ENCODE measurements at places on chromosomes 12 and 14.
A peak's percentile ranks its signal among the peaks of the same experiment; 100 is the strongest.

DNA sequence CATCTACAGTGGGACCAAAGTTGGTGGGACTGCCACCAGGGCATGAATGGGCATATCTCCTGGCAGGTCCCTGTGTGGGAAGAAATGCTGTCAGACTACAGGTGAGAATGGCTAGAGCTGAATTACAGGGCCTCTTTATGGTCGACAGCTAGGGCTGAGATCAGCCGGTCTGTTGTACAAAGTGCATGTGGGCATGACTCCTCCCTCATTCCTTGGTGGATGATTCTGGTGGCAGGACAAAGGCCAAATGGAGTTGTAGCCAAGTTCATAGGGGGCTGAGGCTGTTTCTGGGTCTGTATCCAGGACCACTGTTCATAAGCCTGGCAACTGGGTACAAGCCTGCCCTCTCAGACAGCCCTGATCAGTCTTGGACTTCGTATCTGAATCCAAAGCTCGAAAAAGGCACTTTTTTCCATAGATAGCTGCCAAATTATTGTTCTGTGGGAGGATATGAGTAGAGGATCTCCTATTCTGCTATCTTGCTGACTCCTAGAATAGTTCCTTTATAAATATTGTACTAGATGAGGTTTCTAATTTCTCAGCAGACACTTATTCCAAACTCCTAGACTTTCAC, 460.8 kb downstream of the TMEM117 start:
- no peak for DNase-seq

DNA sequence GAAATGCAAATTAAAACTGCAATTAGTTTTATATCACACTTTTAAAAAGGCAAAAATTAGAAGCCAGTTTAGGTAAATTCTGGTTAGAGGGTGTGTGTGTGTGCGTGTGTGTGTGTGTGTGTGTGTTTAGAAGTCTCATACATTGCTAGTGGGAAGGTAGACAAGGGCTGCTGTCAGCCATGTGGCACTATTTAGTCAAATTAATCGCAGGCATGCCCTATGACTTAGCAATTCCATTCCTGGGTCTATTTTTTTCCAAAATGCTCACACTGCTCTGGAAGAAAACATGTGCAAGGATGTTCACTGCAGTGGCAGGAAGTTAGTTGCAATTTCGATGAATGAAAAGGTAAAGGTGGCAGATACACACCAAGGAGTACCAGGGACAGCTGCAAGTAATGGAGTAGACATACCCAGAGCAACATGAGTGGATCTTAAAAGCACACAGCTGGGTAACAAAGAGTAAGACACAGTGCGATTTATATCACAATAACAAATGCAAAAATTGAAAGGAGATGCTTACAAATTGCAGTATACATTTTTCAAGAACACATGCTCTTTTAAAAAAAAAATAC, 11.6 kb downstream of the CAPZA3 start:
- DNase-seq: no peak

- DNase-seq: no peak
Observed at GRCh38 chr12:10612984-10613348, 443 bp downstream of the MAGOHB start.

DNA sequence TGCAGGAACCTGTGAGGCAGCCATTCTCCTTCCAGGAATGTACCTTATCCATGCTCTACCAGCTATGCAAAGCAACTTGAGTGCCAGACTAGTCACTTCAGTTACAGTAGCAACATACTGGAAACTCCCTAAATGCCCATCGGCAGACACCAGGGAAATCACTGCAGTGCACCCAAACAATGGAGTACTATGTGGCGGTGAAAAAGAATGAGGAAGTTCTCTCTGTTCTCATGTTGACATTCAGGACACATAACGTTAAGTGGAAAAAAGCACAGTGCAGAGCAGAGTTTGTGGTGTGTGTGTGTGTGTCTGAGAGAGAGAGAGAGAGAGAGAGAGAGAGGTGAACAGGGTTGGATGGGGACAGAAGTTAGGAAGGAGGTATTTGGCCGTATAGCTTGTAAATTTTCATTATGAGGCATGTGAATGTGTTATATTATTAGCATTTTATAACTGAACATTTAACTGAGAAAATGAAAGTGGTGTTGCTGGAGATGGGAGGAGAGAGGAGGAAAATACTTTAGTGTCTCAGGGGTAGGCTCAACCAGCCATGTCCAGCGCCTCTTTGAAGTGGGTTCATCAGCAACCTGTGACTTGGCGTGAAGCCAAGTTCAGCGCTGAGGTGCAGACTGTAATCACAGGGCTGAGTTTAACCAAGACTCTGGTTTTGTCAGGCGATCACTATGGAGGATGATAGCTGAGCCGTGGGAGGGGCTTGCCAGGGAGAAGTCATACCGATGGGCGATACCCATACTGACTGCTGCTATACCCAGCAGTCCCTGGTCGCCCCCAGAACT, 17.3 kb downstream of the TNFAIP2 start:
- no peak for DNase-seq

- DNase-seq: no peak
Observed at GRCh38 chr12:58801986-58802385, 118.3 kb downstream of the LRIG3 start.

GRCh38 chr12:45669093-45669492, 60.4 kb upstream of the ARID2 start:
- no peak for DNase-seq

- peak; percentile 59 for DNase-seq
Observed at GRCh38 chr12:124730455-124730932, 133.2 kb downstream of the SCARB1 start.

GRCh38 chr12:123089140-123089539, 61.8 kb downstream of the PITPNM2 start:
- DNase-seq: no peak

GRCh38 chr14:62665286-62665685, 380.0 kb downstream of the KCNH5 start:
- DNase-seq: no peak

DNA sequence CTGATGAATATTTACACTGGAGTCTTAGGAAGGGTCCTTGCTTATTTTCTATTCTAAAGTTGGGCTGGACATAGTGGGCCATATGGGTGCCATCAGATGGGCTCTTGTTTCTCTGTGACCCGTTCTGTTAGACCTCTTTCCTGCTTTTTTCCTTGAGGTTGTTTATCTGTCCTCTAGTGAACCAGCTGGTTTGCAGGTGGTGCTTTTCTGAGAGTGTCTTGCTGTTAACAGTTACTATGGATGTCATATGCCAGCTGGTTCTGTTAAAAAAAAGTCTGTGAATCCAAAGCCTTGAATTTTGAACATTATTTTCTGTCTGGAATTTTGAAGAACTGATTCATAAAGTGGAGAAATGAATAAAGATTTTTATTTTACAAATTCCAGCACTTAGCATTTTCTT, 29.2 kb downstream of the ZC3H14 start:
- DNase-seq: no peak

DNA sequence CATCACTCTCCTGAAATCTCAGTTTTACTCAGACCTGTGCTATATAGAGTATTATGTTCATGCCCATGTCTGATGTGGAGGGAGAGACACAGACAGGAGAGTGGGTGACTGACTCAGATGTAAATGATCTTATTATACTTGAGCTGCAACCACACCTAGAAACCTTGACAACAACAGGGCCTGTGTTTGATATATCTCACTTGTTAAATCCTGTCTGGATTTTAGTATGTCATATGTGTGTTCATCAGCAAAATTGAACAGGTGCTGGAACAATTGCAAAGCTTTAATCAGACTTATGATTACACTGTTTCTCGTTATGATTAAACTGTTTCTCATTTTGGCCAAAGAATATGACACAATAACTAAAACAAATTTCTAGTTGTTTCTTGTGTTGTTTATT, 37.7 kb downstream of the DIP2B start:
- no peak for DNase-seq

- DNase-seq: peak; percentile 76
Observed at GRCh38 chr12:122399592-122400373, 22.7 kb downstream of the CLIP1 start.

- DNase-seq: no peak
Observed at GRCh38 chr14:106039400-106039799, 513.0 kb downstream of the TMEM121 start.

GRCh38 chr12:26736563-26737486, 96.2 kb downstream of the ITPR2 start:
- no peak for DNase-seq

DNA sequence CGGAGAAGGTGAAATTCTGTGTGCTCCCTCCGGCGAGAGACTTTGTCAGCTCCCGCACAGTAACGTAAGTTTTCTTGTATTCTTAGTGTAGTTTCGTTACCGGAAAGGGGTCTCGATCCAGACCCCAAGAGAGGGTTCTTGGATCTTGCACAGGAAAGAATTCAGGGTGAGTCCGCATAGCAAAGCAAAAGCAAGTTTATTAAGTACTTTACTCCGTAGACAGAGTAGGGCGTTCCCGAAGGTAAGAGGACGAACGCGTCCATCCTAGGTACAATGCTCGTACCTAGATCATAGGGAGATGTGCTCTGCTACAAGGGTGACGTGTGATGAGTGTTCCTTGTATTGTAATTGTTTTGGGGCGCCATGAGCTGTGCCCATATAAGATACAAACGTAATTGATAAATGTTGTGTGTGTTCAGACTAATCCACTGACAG, 293 bp downstream of the IFI27L1 start:
- DNase-seq: no peak

DNA sequence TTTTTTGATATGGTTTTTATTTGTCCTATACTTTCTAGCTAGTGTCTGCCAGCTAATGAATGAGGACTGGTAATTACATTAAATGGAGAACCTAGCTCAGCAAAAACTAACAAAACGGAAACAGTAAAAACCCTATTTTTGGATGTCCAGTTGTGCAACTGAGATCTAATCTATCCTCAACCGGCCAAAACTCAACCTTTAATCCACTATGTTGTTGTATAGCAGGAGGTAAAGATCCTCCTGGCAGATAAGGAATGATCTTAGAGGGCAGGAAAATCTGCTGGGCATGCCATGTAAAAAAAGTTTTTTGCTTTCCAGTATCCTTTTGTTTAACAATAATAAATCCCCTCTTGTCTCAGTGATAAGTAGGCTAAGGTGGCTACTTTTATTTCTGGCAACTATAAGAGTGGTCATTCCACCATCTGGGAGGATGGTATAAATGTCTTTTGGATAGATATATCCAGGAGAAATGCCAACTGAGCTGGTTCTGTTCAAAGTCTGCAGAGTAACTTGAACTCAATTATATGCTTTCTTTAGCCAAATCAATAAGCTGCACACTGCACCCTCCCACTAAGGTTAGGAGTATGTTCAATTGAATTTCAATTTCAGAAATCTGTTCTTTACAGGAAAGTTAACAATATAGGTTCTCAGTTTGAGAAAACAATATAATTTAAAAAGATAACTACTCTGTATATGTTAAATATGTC, 40.1 kb downstream of the WASHC3 start:
- DNase-seq: no peak

GRCh38 chr14:100403802-100404365, 80.7 kb downstream of the SLC25A47 start:
- DNase-seq: no peak

DNA sequence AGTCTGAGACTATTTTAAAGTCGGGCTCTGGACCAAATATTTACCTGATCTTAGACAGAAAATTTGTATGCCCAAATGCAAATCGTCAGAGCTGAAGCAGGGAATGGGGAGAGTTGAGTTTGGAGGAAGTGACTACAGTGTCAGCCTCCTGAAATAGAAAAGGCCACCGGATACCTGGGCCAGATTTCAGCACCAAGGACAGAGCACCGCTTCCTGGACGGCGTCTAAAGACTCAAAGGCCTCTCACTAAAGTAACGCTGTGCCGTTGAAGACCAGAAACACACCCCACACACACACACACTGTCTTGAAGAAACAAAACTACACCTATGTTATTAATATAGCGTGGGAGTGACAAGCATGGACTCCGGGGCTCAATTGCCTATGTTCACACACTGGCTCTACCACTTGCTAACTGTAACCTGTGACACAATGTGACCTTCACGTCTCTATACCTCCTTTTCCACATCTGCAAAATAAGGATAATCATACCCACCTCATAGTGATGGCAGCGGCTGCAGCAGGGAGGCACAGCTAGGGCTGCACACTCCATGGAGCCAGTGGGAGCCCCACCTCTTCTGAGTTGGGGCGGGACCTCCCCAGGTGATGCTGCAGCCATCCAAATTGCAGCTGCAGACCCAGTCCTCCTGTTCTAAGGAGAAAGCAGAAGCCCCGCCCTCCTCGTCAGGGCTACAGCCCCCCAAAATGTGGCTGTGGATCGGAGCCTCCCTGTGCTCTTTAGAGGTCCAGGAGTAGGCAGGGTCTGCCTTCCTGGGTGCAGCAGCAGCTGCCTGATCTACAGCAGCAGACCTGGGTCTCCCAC, 35.6 kb downstream of the KRT76 start:
- DNase-seq: peak; percentile 54

DNA sequence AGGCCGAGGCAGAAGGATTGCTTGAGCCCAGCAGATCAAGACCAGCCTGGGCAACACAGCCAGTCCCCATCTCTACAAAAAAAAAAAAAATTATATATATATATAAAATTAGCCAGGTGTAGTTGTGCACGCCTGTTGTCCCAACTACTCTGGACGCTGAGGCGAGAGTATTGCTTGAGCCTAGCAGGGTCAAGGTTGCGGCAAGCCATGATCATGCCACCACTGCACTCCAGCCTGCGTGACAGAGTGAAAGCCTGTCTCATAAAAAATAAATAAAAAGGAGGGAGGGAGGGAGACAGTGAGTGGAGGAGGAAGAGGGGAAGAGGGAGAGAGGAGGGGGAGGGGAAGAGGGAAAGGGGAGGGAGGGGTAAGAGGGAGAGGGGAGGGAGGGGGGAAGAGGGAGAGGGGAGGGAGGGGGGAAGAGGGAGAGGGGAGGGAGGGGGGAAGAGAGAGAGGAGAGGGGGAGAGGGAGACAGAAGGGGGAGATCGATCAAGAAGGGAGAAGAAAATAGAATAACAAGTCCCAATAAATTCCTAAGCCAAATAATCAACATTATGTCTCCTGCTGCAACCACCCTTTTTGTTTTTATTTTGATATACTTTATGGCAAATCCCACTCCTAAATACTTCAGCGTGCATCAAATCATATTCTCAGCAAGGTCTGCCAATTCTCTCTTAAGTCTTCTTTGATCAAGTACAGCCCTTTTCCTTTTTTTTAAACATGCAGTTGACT, 163.9 kb downstream of the MED13L start:
- no peak for DNase-seq

DNA sequence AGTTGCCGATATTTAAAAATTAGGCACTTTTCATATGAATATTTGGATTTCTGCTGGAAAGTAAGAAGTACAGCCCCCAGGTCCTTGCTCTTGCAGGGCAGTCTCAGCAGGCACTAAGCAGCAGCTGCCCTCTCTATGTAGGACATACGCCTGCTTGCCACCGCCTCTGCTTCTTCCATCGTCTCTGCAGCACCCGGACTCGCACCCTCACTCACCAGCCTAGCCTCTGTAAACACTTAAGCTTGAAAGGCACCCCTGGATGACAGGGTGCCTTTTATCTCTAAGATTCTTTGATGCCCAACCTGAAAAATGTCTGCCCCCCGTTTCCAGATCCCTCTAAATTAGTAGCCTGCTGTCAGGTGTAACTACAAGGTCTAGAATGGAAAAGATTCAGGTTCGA, 19.0 kb downstream of the OTUB2 start:
- no peak for DNase-seq

- DNase-seq: no peak
Observed at GRCh38 chr14:32938719-32939253, at the start of gene NPAS3. NPAS3 (plus strand) TSS chr14:32938879.

- DNase-seq: no peak
Observed at GRCh38 chr14:21037156-21037555, 2.5 kb upstream of the RNASE13 start.

GRCh38 chr14:29601616-29602015, 326.0 kb downstream of the PRKD1 start:
- no peak for DNase-seq

GRCh38 chr14:23145794-23146350, 26.8 kb upstream of the CEBPE start:
- no peak for DNase-seq

- no peak for DNase-seq
Observed at GRCh38 chr12:121894633-121895032, 6.0 kb downstream of the PSMD9 start.
